Effector memory CD4-positive, alpha-beta T cell (primary cell): ENCODE measurements at places on chromosomes 3 and 15.

DNA sequence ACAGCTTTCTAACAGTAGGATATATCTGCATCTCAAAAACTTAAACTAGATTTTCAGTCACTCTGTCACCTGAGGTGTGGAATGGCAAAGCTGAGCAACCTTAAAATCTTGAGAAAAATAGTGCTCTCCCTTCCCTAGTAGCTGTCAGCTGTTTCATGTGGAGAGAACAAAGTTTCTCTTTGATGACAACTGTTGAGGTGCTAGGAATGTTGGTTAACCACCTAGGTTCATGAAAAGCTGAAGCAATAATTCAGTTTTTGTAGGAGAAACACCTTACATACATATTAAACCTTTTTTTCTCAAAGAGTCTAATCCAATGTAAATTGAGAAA, 40.8 kb downstream of the TCF12 start:
- no peak overlapping the region for H3K4me3 ChIP-seq
- no peak overlapping the region for H3K27ac ChIP-seq
- no peaks in the 10 kb centered on the region for H3K27me3 ChIP-seq
- no peaks in the 10 kb centered on the region for H3K36me3 ChIP-seq
- no peak for DNase-seq

DNA sequence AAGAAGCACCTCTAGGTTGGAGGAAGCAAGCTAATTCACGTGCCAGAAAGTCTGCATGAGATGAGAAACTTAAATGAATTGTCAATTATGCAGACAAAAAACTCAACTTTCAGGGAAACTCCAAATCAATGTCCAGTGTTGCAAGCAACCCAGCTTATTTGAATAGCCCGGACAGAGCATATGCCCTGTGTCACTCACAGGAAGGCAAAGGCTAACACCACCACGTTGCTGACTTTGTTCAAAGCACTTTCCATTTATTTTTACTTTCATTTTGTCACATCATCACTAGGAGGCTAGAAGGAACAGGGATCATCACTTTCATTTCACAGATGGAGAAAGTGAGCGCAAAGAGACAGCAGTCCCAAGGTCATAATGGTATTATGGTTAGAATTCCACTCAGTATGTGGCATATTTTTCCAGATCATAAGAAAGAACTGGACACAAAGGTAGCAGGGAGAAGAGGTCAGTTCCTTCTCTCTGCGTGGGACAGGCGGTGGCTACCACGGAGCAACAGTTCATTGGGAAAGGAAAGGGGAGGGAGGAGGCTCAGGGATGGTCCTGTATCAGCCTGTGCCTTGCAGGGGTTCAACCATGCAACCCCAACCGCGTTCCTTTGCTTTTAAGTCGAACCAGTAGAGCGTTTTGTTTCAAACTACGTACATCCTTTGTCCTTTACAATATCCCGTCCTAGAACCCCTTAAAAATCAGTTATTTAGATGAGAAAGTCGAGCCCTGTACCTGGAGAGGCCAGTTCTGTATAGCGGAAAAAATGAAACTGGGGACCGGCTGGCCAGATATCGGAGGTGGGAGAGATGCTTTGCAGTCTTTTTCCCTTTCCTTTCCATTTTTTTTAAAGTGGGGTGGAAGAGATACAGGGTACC, 1.1 kb downstream of the HEG1 start:
- no peaks in the 10 kb centered on the region for H3K36me3 ChIP-seq
- H3K27me3 ChIP-seq = no peaks in the 10 kb centered on the region
- peaks cover 39% of the 10 kb centered on the region for H3K4me1 ChIP-seq
- DNase-seq = peak; percentile 12
- H3K27ac ChIP-seq = peak overlapping the region; percentile 78

DNA sequence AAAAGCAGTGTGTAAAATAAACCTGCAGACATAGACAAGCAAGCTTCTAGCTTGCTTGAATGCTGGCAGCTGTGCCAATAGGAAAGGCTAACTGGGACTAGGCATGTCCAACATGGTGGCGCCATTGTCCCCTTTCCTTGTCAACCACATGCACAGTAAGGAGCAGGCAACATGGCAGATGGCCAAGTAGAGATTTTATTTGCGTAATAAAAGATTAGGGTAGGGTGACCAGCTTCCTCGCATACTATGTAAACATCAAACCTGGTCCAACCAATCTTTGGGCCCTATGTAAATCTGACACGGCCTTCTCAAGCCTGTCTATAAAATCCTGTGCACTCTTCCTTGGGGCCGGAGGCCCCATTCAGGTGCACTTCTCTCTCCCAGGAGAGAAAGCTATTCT, 575.4 kb upstream of the GOLIM4 start:
- no peaks in the 10 kb centered on the region for H3K27me3 ChIP-seq
- DNase-seq = no peak
- no peak overlapping the region for H3K4me3 ChIP-seq

DNA sequence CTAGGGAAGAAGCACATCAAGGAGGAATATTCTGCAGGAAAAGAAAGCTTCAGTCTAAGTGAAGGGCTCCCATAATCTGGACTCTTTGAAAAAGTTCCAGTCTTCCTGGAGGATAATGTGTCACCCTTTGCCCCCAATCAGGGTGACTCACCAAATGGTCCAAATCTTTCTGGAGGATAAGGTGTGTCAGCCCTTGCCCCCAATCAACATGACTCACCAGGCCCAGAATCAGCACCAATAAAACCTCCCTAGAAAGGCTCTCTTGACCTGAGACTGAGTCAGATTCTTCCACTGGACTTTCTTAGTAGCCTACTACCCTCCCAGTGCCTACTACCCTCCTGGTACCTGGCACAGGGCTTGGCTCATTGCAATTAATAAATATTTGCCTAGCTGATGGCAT, 9.5 kb upstream of the ARL14 start:
- H3K36me3 ChIP-seq = no peaks in the 10 kb centered on the region
- no peak for DNase-seq
- H3K4me3 ChIP-seq = no peak overlapping the region
- no peaks in the 10 kb centered on the region for H3K27me3 ChIP-seq
- H3K27ac ChIP-seq = no peak overlapping the region

DNA sequence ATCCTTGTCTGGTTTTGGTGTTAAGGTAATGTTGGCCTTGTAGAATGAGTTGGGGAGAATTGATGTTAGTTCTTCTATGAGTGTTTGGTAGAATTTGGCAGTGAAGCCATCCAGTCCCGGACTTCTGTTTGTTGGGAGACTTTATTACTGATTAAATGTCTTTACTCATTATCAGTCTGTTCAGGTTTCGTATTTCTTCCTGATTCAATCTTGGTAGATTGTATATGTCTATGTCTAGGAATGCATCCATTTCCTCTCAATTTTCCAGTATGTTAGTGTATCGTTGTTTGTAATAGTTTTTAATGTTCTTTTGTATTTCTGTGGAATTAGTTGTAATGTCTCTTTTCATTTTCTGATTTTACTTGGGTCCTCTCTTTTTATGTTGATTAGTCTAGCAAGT, 39.4 kb downstream of the NCK1 start:
- H3K36me3 ChIP-seq = peaks cover 4% of the 10 kb centered on the region
- no peak for DNase-seq
- no peak overlapping the region for H3K27ac ChIP-seq
- H3K27me3 ChIP-seq = no peaks in the 10 kb centered on the region

DNA sequence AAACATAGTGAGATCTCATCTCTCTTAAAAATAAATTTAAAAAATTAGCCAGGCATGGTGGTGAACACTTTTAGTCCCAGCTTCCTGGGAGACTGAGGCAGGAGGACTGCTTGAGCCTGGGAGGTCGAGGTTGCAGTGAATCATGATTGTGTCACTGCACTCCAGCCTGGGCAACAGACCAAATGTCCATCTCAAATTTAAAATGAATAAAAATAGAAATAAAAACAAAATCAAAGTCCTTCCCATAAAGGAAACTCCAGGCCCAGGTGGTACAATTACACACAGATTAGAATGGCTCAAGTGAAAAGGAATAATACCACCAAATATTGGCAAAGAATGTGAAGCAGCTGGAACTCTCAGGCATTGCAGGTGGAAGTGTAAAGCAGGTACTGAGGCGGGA, 19.3 kb upstream of the ATP10A start:
- H3K36me3 ChIP-seq = no peaks in the 10 kb centered on the region
- H3K27ac ChIP-seq = no peak overlapping the region
- no peak overlapping the region for H3K4me3 ChIP-seq
- H3K4me1 ChIP-seq = no peaks in the 10 kb centered on the region

DNA sequence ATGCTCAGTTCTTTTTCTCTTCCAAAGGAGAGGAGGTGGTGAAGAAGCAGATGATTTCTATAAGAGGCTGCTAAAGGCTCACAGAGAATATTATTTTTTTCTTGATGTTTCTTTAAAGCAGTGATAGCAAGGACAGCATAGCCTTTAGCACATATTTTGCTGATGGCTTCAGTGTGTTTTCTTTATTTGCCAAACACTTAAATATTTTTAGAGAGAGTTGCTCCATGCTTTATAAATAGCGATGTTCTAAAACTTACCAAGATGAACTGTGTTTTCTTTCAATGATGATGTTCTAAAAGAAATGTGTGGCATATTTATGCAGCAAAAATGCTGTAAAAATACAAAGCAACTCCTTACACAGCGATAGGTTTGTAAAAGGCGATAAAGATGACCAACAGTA, 11.8 kb upstream of the KCNAB1 start:
- H3K36me3 ChIP-seq = no peaks in the 10 kb centered on the region
- no peaks in the 10 kb centered on the region for H3K4me1 ChIP-seq
- H3K4me3 ChIP-seq = no peak overlapping the region
- no peaks in the 10 kb centered on the region for H3K27me3 ChIP-seq
- no peak for DNase-seq

GRCh38 chr3:15064299-15064834, 748 bp downstream of the MRPS25 start:
- H3K27ac ChIP-seq = peak overlapping the region; percentile 73
- peaks cover 11% of the 10 kb centered on the region for H3K4me1 ChIP-seq
- peak overlapping the region; percentile 84 for H3K4me3 ChIP-seq
- H3K27me3 ChIP-seq = no peaks in the 10 kb centered on the region
- no peaks in the 10 kb centered on the region for H3K36me3 ChIP-seq

- H3K27ac ChIP-seq = no peak overlapping the region
- no peaks in the 10 kb centered on the region for H3K4me1 ChIP-seq
- DNase-seq = no peak
- no peaks in the 10 kb centered on the region for H3K27me3 ChIP-seq
Measured at GRCh38 chr3:72628065-72628464, 220.2 kb downstream of the SHQ1 start.

GRCh38 chr15:75930866-75931265, 27.2 kb downstream of the FBXO22 start:
- no peak overlapping the region for H3K27ac ChIP-seq
- no peak for DNase-seq
- no peak overlapping the region for H3K4me3 ChIP-seq
- H3K36me3 ChIP-seq = peaks cover 30% of the 10 kb centered on the region

DNA sequence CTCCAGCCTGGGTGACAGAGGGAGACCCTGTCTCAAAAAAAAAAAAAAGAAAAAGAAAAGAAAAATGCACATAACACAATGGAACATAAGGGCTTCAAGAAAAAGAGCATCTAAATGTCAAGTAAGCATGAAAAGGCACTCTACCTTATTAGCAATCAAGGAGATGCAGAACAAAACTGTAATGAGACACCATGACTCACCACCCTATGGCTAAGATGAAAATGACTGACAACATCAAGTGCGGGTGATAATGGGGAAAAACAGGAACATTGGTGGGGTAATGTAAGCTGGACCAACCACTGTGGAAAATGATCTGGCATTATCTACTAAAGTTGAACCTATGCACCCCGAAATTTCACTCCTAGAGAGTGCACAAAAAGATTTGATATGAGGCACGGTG, 19.6 kb upstream of the NSMCE3 start:
- H3K36me3 ChIP-seq = no peaks in the 10 kb centered on the region
- no peak for DNase-seq
- H3K27me3 ChIP-seq = peaks cover 7% of the 10 kb centered on the region
- no peak overlapping the region for H3K4me3 ChIP-seq

DNA sequence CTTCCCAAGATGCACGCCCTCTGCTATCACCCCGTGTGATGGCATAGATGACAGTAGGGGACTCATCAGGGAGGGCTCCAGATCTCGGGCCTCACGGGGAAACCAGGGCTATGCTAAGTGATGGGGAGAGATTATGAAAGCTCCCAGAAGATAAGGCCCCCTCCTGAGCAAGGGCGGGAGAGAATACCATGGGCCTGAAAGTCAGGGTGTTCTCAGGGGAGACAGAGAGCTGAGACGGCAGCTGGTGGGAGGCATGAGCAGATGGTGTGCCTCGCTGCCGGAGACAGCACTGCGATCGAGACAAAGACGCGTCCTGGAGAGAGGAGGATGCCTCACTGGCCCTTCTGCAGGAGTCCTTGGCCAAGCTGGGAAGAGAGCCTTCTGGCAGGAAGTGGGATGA, 106.5 kb upstream of the ADPGK start:
- H3K27me3 ChIP-seq = no peaks in the 10 kb centered on the region
- H3K27ac ChIP-seq = no peak overlapping the region
- no peaks in the 10 kb centered on the region for H3K36me3 ChIP-seq
- H3K4me3 ChIP-seq = no peak overlapping the region
- no peaks in the 10 kb centered on the region for H3K4me1 ChIP-seq
- DNase-seq = no peak

DNA sequence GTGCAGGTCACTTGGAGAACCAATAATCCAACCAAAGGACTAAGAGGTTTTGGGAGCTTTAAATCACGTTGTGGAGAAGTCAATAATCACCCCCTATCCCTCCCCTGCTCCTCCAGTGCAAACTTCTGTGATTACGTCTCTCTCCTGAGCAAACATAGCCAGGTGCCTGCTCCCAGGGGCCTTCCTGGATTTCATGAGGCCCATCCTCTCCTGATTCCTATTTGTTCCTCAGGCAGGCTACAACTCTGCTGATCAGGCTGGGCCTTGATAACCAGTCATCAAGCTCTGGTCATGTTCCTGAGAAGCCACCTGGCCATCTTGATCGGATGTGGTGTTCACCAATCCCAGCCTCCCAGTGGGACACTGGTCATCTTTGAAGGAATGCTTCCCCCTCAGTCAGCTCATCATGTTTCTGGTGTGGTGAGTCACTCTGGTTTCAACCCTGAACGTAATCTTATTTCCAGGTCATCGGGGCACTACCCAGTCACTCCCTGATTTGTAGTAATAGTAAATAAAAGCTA, 2.9 kb upstream of the ZNF710 start:
- H3K27ac ChIP-seq = no peak overlapping the region
- no peaks in the 10 kb centered on the region for H3K36me3 ChIP-seq
- no peak for DNase-seq
- peaks cover 14% of the 10 kb centered on the region for H3K4me1 ChIP-seq
- H3K27me3 ChIP-seq = no peaks in the 10 kb centered on the region
- no peak overlapping the region for H3K4me3 ChIP-seq

- no peak for DNase-seq
- no peaks in the 10 kb centered on the region for H3K27me3 ChIP-seq
- H3K4me1 ChIP-seq = no peaks in the 10 kb centered on the region
- no peak overlapping the region for H3K27ac ChIP-seq
Measured at GRCh38 chr3:2735392-2735894, 374.7 kb downstream of the IL5RA start.

DNA sequence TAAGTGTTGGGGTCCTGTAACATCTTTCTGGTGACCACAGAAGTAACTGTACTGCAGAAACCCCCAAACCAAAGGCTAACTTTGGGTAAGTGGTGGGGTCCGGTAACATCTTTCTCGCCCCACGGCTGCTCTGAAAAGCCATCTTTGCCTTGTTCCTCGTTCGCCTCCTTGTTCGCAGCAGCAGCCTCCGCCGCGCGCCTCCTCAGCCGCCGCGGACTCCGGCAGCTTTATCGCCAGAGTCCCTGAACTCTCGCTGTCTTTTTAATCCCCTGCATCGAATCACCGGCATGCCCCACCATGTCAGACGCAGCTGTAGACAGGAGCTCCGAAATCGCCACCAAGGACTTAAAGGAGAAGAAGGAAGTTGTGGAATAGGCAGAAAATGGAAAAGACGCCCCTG, 316.8 kb downstream of the TUSC7 start:
- no peak for DNase-seq
- no peak overlapping the region for H3K27ac ChIP-seq
- no peaks in the 10 kb centered on the region for H3K36me3 ChIP-seq
- H3K4me1 ChIP-seq = no peaks in the 10 kb centered on the region
- H3K4me3 ChIP-seq = no peak overlapping the region
- H3K27me3 ChIP-seq = no peaks in the 10 kb centered on the region
